Activated naive CD8-positive, alpha-beta T cell treated with anti-CD3 and anti-CD28 coated beads, Interleukin-2, amount 10 ng/mL, durations not matched to agents 7 days and 5 days (primary cell): ENCODE measurements at places on chromosomes 11 and 22. TPM values are rescaled to one million over a fixed set of nuclear protein-coding genes. Genes with fewer than 3 reads are reported as not detected.

Gene OR2AG1
- total RNA-seq: not detected

Gene OR6T1
- not detected for total RNA-seq

Gene MIOX
- total RNA-seq: not detected

Gene SLC22A12
- total RNA-seq: not detected

Gene PNPLA3
- not detected for total RNA-seq

Gene OR56B1
- 0.99 TPM for total RNA-seq

Gene VPS37C
- total RNA-seq: 6.0 TPM

Gene CCDC188
- total RNA-seq: 0.51 TPM

Gene MUC15
- total RNA-seq: not detected

Gene SLC37A2
- total RNA-seq: 3.5 TPM

Gene MAP6
- not detected for total RNA-seq

Gene MRGPRF
- not detected for total RNA-seq

Gene PHOX2A
- not detected for total RNA-seq

Gene PKDREJ
- not detected for total RNA-seq

Gene KRTAP5-2
- not detected for total RNA-seq

Gene METTL15
- 18.3 TPM for total RNA-seq

Gene CALCA
- not detected for total RNA-seq
